ENCODE measurements at places on chromosomes 6 and 20. TPM values are rescaled to one million over a fixed set of nuclear protein-coding genes. Genes with fewer than 3 reads are reported as not detected.

ANKRD66 gene
- not detected for total RNA-seq

GABRR1 gene
- 0.10 TPM for total RNA-seq

MPIG6B gene
- total RNA-seq: 11.5 TPM

AIG1 gene
- total RNA-seq: 9.8 TPM

HLA-DRB1 gene
- 166 TPM for total RNA-seq

NPBWR2 gene
- not detected for total RNA-seq

LST1 gene
- total RNA-seq: 200 TPM

ASIP gene
- total RNA-seq: 1.3 TPM

FLRT3 gene
- not detected for total RNA-seq

SLC22A1 gene
- total RNA-seq: 0.21 TPM

CITED2 gene
- 114 TPM for total RNA-seq

TRIM15 gene
- total RNA-seq: not detected

ARHGAP18 gene
- total RNA-seq: 14.3 TPM

PROKR2 gene
- not detected for total RNA-seq

WFDC10B gene
- total RNA-seq: not detected

GLP1R gene
- 0.10 TPM for total RNA-seq

ASF1A gene
- 11.2 TPM for total RNA-seq

PRELID3B gene
- total RNA-seq: 72.8 TPM

FILIP1 gene
- total RNA-seq: under 0.01 TPM

SLC32A1 gene
- total RNA-seq: 0.21 TPM

GTF3C6 gene
- total RNA-seq: 16.5 TPM

RALGAPB gene
- total RNA-seq: 40.6 TPM

RIMS1 gene
- total RNA-seq: under 0.01 TPM

BCKDHB gene
- 6.2 TPM for total RNA-seq

TSPO2 gene
- total RNA-seq: not detected

GSTA2 gene
- not detected for total RNA-seq

KATNA1 gene
- total RNA-seq: 22.0 TPM

SUMO4 gene
- total RNA-seq: 16.9 TPM

DOK5 gene
- total RNA-seq: not detected

C6orf89 gene
- 25.8 TPM for total RNA-seq

CST2 gene
- total RNA-seq: not detected

AVP gene
- total RNA-seq: not detected

FHL5 gene
- not detected for total RNA-seq

CDKN1A gene
- 228 TPM for total RNA-seq

CBLN4 gene
- total RNA-seq: not detected

PRDM1 gene
- total RNA-seq: 87.0 TPM

PHACTR3 gene
- total RNA-seq: 0.21 TPM

TRAPPC3L gene
- total RNA-seq: 2.1 TPM

DYNLRB1 gene
- total RNA-seq: 48.3 TPM

KCNK16 gene
- not detected for total RNA-seq

HLA-DPA1 gene
- 271 TPM for total RNA-seq

SLC17A4 gene
- total RNA-seq: not detected

PLCB1 gene
- total RNA-seq: 14.6 TPM

CCDC167 gene
- 4.2 TPM for total RNA-seq

FYN gene
- 207 TPM for total RNA-seq

LINC00237 gene
- not detected for total RNA-seq

ADGRB3 gene
- total RNA-seq: 0.10 TPM

KHDRBS2 gene
- 2.4 TPM for total RNA-seq

ESR1 gene
- 0.63 TPM for total RNA-seq

EMILIN3 gene
- total RNA-seq: under 0.01 TPM

CST7 gene
- 48.1 TPM for total RNA-seq

GTSF1L gene
- total RNA-seq: not detected

SCRT2 gene
- not detected for total RNA-seq

GSTA1 gene
- total RNA-seq: not detected

GRM1 gene
- not detected for total RNA-seq

All from mononuclear cell (primary cell).